T-helper 2 cell treated with Interferon-gamma antibody and Interleukin-4, amounts not matched to agents 5 μg/mL and 100 μg/mL, for 36 hours (primary cell): ENCODE measurements at places on chromosomes 1 and 21.

- DNase-seq = no peak
Observed at GRCh38 chr1:119204961-119205357, 64.5 kb upstream of the WARS2 start.

- DNase-seq = no peak
Observed at GRCh38 chr1:156692925-156693847, 12.2 kb downstream of the CRABP2 start.

DNA sequence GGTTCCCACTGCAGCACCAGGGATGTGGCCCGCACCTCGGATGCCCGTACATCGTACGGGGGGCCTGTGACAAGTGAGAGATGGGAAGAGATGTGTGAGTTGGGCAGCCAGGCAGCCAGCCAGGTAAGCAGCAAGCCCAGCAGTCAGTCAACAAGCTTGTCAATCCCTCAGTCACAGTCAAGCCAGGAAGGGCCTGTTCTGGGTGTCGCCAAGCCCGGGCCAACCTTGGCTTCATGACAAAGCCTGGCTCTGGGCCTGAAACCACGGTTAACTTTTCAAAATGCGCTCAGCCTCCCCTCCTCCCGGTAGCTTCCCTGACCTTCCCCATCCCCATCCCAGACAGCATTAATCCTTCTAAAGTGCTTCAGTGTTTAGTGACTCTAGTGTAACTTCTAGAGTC is 31.8 kb downstream of the MYOM3 start:
- DNase-seq = no peak

DNA sequence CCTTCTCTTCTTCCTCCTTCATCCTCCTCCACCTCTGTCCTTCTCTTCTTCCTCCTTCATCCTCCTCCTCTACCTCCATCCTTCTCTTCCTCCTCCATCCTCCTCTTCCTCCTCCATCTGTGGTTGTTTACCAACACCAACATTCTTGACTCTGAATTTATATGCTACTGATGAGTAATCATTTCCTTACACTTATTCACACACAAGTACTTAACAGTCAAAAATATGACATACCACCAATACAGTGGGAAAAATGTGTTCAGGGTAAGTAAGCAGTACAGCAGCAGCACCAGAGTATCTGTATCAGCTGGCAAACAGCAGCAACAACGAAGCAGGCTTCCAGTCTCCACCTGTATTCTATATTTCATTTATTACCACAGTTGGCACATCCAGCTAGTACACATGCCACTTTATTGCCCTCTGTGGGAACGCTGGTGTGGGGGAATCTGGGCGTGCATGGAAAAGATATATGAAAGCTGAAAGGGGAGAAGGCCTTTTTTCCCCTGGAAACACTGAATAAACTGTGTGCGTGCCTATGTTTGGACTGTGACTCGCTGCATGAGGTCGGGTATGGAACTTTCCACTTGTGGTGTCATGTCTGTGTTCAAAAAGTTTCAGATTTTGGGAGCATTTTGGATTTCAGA is 16.0 kb downstream of the ADSS2 start:
- DNase-seq = peak; percentile 44

DNA sequence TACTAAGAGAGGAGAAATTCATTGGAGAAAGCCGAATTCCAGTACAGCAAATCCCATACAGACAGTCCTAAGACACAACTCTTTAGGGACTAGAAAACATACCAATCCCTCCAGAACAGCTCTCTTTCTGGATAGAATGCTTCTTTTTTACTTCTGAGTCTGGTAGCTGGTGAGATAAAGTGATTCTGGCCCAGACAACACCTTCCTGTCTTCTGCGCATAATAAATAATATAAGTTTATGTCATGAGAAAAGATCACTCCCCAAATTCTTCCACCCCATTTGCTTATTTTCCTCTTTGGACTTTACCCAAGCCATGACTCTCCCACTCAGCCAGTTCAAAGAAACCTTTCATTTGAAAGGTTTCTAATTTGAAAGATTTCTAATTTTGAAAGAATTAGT is 98.4 kb downstream of the EDEM3 start:
- no peak for DNase-seq
